ENCODE measurements at places on chromosomes 3 and 15.

- DNase-seq: no peak
Observed at GRCh38 chr3:12895391-12896062, 54.2 kb upstream of the RPL32 start.

DNA sequence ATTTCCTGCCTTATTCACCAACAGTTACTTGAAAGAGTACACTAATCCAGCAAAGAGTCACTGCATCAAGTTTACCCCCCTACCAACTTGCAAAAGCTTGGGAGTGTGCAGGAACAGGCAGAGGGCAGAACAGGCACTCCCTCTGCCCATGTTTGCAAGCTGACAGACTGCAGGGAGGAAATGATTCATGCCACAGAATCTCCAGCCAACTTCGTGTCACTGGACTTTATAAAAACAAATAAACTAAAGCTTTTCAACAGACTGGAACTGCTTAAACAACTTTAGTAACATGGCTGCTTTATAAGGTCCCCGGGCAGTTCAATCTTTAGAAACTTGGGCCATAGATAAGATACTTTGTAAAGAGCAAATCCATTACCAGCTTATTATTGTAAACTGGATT lies 129.5 kb downstream of the THRB start:
- DNase-seq: no peak

DNA sequence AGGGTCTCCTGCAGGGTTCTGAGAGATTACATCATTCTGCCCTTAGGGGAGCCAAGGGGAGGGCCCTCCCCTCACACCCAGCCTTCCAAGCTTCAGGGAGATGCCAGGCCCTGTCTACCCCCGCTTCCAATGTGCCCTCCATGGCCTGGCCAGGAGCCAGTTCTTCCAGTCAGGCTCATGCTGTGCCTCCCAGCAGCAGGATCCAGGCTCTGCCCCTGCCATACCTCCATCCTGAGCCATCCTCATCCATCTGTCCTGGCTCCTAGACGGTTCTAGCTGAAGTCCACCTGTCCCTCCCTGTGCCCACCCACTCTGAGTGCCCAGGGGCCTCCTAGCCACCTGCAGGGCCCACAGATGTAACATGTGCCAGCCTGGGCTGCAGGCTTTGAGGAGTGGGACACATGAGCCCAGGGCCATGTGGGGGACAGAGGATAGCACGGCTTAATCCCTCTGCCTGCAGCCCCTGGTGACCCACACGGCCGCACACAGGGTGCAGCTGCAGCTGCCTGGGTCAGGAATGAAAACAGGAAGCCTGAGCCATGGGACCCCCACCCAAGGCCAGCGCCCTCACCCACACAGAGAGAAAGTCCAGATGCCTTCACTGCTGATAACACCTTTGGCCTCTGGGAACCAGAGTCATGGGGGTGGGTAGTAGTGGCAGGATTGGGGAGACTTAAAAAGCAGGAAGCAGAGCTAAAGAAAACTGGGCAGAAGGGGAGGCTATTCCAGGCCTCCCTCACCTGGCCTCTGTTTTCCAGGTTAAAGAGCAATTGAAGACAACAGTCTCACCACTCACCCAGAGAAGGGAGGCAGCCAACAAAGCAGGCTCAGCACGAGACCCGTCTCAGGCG lies 11.8 kb downstream of the PLCD1 start:
- DNase-seq: no peak

DNA sequence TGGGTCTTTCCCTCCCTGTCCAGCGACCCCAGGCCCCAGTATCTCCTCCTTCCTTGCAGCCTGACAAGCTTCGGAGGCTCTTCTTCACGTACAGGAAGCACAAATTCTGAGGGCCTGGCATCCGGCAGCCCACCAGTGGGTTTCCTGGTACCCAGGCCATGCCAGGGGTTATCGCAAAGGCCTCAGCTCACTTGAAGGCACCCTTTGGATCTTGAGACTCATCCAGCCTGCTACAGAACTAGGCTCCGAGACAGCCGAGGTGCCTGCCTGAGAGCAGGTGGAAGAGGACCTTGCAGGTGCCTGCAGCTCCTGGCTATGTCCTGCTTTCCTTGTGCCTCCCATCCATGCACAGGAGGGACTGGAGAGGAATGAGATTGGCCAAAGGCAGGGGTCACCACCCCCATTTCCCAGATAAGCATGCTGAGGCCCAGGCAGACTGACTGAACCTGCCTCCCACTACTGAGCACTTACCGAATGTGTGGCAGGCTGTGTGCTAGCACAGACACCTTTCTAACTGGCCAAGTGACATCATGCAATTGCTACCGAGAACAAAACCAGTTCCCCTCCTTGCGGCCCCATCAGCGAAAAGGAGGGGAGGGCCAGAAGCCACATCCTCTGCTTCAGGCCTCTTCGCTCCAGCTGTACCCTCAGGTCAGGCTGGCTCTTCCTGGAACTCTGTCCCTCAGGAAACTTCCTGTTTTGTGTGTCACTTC lies 11.2 kb downstream of the SH2D7 start:
- peak; percentile 65 for DNase-seq

- no peak for DNase-seq
Observed at GRCh38 chr3:150177673-150178381, 207.1 kb upstream of the PFN2 start.

DNA sequence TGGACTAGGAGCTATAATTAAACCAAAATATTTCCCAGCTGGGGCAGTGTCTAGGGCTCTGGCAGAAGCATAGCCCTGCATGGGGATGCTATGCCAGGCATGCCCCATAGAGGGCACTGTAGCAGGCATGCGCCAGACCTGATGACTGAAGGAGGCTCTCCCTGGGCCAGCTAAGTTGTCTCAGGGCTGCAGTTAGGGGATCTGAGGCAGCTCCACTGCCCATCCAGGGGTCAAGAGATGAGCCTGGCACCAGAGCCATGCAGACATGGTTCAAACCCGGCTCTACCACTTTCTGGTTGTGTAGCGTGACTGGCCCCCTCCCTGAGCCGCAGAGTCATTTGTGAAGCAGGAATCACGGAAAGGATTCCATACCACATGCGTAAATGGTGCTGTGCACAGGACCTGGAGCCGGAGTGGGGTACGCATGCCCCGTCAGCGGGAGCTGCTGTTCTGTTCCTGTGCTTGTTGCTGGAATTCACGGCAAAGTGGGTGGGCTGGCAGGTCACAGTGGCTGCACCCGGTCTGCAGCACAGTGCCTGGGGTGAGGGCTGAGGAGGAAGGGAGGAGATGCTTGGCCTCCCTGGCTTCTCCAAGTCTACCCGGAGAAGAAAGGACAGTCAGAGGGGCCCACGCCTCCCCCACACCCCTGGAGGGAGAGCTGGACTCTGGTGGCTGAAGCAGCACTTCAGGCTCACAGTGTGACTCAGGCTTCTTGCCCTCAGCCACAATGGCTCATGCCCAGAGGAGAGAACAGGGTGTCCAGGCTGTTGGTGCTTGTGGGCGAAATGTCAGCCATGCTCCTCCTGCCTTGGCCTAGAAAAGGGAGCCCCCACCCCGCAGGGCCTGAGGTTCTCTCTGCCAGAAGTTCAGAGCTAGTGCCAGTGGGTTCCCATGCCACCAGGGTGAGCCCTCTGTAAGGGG lies 43.1 kb downstream of the DNASE1L3 start:
- no peak for DNase-seq

- DNase-seq: no peak
Observed at GRCh38 chr3:39849992-39850715, 40.7 kb downstream of the MYRIP start.

- DNase-seq: no peak
Observed at GRCh38 chr15:29093696-29094343, 175.8 kb downstream of the NSMCE3 start.

DNA sequence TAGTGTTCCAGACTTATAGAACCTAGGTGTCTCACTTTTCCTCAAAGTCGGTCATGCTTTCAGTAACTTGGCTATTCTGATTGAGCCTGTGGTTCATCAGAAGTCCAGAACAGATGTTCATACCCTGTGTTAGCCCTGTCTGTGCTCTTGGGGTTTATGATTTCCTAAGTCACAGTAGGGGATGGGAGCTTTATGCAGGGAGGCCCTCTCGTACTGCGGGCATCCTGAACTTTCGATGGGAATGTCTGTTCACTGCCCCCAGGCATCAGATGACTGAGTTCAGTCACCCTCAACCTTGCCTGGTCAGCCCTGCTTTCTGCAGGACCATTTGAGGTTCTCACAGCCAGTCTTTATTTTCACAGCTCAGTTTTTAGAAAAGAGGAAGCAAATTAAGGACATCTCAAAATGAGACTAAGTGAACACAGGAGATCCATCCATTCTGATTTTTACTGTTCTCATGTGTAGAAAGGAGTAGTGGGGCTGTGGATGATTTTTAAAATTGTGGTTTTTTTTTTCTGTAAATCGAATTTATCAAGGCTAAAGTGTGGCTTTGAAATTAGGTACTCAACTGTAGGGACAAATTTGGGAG lies 71.3 kb downstream of the CMTM8 start:
- no peak for DNase-seq

- DNase-seq: peak; percentile 91
Observed at GRCh38 chr3:136135039-136135802, 60.9 kb downstream of the MSL2 start.

- DNase-seq: no peak
Observed at GRCh38 chr3:102353148-102353547, 81.7 kb upstream of the ZPLD1 start.

DNA sequence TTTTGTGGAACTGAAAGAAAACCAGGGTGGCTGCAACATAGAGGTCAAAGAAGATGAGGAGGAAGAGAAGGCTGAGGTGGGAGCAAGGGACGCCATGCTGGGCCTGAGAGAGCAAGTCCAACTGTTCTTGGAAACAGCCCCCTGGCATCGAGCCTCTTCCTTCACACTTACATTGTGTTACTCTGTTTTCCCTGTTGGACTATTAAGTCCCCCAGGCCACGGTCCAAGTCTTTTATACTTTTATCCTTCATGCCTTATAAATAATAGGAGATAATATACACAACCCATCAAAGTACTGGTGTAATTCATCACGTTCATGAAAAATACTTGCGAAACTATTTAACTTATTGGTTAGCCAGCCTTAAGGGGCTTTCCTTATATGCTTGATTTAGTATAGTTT lies 79.3 kb downstream of the ATG7 start:
- DNase-seq: no peak

- no peak for DNase-seq
Observed at GRCh38 chr3:148974726-148975125, 16.6 kb upstream of the GYG1 start.

DNA sequence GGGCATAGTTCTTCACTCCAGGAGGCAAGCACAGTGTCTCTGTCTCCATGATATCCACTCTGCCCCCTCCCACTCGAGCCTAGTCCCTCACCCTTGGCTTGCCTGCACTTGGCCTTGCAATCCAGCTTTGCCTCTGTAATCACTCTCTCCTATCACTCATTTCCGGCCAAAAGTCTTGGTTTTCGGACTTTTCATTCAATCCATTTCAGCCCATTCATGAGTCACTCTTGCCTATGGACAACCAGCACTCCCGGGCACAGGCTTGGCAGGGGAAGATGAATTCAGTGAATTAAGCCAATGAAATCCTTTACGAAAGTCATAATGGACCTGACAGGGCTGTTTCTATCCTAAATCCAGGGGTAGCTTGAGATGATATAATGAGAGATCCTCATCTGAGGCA lies 21.7 kb downstream of the DAZL start:
- no peak for DNase-seq
